GM20000 (cell line): ENCODE measurements at places on chromosomes 7 and 10.

GRCh38 chr7:47536661-47537611 lies 45.0 kb downstream of the TNS3 start:
- no peak for DNase-seq

- peak; percentile 32 for DNase-seq
Measured at GRCh38 chr7:18495412-18496340, at the start of gene HDAC9. Gene HDAC9 (plus strand): TSS chr7:18495749. CDS start chr7:18496303, 554 bp downstream.

DNA sequence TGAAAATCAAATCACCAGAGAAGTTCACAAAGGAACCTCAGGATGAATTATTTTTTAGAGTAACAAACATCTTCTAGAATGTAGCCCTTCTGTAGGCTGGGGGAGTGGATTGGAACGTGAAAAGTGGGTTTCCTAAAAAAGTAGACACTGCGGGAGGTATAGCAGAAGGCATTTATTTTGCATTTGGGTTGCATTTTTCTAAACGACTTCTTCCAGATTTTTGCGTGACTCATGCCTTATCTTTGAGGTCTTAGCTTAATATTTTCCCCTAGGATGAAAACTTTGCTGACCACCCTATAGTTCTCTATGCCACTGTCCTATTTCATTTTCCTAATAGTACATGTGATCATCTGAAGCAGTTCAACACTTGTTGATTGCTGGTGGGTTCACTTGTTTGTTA lies 112.7 kb upstream of the JCAD start:
- no peak for DNase-seq

- no peak for DNase-seq
Measured at GRCh38 chr7:78083476-78084120, 285.0 kb downstream of the PHTF2 start.

DNA sequence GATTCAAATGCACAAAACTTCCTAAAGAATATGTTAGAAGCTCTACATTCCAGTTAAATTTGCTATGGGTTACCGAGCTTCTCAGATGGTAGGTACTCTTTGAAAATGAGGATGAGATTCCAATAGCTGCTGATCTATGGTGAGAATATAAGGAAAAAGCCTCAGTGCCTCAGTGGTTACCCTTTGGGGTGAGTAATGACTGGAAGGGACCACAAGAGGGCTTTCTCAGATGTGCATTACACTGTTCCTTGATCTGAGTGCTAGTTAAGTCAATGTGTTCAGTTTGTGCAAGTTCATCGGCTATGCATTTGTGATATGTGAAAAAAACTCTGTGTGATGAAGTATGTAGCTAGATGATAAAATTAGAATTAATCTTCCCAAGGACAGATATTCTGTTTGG lies 3.5 kb downstream of the NRCAM start:
- peak; percentile 56 for DNase-seq

GRCh38 chr10:118969014-118969413 lies 60.5 kb upstream of the NANOS1 start:
- DNase-seq, result no peak

DNA sequence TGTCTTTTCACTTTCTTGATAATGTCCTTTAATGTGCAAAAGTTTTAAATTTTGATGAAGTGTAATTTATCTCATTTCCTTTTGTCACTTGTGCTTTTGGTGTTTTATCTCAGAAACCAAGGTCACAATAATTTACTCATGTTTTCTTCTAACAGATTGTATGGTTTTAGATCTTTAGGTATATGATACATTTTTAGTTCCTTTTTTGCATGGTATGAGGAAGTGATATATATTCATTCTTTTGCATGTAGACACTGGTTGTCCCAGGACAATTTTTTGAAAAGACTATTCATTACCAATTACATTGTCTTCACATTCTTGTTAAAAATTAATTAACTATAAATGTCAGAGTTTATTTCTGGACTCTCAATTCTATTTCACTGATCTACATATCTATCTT lies 39.8 kb upstream of the GPR22 start:
- DNase-seq, result no peak

DNA sequence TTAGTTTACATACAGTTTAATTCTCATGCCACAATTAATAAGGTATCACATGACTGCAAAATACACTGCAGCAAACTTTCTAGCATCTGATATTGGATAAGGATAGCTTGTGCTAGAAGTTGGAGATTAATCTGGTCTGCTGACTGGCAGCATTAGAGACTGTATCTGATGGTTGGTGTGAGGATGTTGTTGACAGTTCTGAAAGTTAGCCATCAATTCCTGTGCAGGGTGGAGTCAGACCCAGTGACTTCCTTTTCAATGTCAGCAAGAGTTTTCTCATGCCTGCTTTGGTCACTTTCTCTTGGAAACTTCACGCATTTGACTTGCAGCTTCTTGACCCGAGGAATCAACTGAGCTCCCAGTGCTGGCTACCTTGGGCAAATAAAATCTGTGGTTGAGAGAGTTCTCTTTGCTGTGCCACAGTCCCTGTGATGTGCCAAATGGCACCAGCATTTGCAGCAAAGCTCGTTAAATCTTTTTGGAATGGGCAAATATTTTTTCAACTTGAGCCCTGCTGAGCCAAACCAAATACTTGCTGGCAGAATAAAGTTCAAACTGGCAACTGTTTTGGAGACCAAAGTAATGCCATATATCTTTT lies 233.0 kb downstream of the TRIL start:
- DNase-seq, result no peak
